Stimulated activated CD4-positive, alpha-beta T cell treated with anti-CD3 and anti-CD28 coated beads, Interleukin-15, amount 100 ng/mL, for 48 hours (primary cell): ENCODE measurements at places on chromosomes 3 and 15.

DNA sequence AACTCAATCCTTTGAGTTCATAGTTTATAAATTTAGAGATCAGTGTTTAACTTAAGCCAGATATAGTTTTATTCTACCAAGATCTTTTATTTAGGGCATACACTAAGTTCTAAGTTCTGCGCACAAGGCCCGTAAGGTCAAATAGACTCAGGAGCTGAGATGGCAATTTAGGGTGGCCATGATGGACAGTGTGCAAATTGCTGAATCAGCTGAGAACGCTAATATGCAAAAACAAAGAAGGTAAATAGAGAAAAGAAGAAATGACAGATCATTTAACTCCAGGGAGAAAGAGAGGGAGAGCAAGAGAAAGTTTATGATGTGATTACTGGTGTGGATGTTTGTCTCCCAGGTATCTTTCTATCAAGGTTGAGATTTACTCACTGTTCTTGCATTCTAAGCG, 678.5 kb downstream of the OTOL1 start:
- DNase-seq: no peak

- no peak for DNase-seq
Measured at GRCh38 chr3:192834428-192834827, 83.2 kb downstream of the MB21D2 start.

GRCh38 chr3:169150920-169151319, 512.6 kb downstream of the MECOM start:
- no peak for DNase-seq

GRCh38 chr3:172536505-172536904, 13.3 kb upstream of the TNFSF10 start:
- DNase-seq: no peak

DNA sequence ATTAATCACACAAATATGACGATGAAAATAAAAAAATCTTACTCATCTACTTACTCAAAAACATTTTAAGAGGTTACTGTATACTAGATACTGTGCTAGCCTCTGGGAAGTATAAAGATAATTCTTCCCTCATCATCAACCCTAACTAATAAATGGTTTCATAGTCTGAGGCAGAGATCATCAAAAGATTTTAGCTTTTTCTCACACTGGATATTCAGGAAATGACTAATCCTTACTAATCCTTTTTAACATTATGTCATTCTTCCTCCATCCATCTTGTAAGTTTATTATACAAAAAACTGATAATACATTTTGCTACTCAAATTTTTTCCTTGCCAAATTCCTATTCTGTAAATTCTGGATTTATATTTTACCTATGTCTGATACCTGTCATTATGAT, 29.7 kb downstream of the ACAD11 start:
- no peak for DNase-seq

DNA sequence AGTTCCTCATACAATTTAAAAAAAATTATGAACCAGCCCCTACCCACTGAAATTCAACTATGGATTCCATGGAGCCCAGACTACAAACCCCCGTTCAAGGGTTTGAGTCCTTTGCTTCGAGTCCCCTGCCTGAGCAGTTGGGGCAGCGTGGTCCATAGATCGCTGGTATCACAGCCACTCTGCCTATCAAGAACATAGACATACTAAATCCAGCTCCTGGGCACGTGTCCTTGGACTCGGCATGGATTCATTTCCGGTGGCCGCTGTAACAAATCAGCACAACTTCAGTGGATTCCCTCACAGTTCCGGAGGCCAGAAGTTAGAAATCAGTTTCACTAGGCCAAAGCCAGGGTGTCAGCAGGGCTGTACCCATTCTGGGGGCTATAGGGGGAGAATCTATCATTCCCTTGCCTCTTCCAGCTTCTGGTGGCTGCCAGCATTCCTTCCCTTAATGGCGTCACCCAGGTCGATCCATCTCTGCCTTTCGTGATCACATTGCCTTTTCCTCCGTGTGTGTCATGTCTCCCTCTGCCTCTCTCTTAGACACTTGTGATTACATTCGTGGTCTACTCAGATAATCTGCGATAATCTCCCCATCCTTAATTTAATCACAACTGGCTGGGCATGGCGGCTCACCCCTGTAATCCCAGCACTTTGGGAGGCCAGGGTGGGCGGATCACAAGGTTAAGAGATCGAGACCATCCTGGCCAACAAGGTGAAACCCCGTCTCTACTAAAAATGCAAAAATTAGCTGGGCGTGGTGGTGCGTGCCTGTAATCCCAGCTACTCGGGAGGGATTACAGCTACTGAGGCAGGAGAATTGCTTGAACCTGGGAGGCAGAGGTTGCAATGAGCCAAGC, 4.6 kb upstream of the TMEM44 start:
- no peak for DNase-seq

- DNase-seq: no peak
Measured at GRCh38 chr3:61052851-61053250, 198.4 kb downstream of the FHIT start.

DNA sequence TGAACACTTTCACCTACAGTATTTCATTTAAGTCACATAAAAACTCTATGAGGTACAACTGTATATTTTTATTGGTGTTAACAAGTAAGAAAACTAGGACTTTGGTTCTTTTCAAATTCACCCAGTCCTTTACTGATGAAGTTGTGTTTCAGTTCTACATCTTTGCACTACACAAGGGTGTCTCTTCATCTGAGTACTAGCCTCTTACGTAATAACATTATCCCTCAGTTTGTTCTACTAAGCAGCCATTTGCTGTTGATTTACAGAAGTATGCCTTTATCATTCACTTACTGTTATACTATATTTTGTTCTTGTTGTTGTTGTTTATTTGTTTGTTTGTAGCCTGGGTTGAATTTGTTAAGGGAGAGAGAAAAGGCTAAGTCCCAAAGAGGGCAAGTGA, 311.9 kb downstream of the PLOD2 start:
- no peak for DNase-seq

- DNase-seq: no peak
Measured at GRCh38 chr15:45873781-45874180, 239.0 kb downstream of the SQOR start.

DNA sequence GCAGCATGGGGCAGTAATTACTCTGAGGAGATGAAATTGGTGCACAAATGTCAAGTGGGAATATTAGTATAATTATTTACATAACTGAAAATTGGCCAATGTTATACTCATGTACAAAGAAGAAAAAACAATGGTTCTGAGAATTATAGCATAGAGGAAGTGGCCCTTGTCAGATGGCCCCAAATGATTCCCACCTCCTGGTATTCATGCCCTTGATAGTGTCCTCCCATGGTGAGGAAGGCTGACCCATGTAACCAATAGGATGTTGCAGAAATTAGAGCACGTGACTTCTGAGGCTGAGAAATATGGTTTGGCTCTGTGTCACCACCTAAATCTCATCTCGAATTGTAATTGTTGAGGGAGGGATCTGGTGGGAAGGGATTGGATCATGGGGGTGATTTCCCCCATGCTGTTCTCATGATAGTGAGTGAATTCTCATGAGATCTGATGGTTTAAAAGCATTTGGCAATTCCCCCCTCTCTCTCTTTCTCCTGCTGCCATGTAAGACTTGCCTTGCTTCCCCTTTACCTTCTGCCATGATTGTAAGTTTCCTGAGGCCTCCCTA, 368.5 kb downstream of the SHQ1 start:
- DNase-seq: no peak

DNA sequence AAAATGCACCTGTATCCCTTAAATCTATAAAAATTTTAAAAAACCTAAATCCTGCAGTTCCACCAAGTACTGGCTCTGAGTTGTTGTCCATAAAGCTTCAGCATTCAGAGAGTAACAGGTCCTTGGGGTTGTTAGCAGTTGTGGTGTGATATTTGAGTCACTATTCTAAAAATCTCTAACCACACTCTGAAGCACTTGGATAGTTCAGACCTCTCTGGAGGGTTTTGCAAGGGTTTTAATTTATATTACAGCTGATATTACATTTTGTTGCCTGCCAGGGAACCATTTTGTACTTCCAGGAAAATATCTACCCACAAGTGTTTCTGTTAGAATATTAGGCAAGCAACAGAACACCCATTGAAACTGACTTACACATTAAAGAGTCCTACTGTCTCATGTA, 255.6 kb downstream of the TBL1XR1 start:
- no peak for DNase-seq

GRCh38 chr15:83365370-83365938, 81.0 kb upstream of the BNC1 start:
- no peak for DNase-seq

DNA sequence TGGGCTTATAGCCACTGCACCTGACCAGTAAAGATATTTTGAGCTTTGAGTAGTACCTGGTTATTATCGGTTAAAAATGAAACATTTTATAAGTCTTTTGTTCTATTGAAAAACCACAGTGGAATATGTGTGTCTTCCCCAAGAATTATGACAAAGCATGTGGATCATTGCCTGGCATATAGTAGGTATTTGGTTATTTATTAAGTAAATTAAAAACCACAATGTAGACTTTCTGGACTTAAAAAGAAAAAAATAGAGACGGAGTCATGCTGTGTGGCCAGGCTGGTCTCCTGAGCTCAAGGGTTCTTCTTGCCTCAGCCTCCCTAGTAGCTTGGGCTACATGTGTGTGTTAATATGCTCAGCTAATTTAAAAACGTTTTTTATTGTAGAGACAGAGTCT, 43.5 kb downstream of the UBE2E2 start:
- no peak for DNase-seq

GRCh38 chr3:81602781-81603180, 158.7 kb downstream of the GBE1 start:
- no peak for DNase-seq

DNA sequence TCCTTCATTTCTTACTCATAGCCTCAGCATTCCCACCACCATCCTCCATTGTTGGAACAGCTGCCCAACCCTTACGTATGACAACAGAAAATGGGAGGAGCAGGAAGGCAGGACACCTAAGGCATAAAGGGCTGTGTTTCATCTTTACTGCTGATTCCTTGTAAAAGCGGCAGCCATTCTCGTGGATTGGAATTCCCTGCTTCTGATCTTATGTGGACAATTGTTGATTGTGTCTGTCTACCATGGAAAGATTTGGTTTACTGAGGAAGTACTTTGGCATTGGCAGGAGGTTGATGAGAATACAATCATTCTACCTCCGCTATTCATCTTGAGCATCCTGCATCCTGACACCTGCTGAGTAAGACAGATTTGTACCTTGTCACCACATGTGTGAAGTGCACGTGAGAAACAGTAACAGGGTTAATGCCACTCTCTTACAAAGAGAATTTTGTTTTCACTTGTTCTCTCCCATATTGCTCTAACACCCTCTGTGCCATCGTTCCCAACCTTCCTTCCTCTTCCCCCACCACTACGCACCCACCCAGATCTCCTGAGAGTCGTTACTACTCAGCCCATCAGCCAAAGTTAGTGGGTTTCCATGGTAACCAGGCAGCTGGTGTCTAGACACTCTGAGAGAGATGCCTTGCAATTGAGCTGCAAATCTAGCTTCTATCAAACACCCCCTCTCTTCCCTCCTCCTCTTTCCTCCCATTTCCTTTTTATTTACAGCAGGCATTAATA, 75.7 kb downstream of the GAP43 start:
- no peak for DNase-seq

- DNase-seq: no peak
Measured at GRCh38 chr3:16363636-16364035, 98.6 kb downstream of the OXNAD1 start.

GRCh38 chr3:79937567-79937966, 169.8 kb upstream of the ROBO1 start:
- DNase-seq: no peak

DNA sequence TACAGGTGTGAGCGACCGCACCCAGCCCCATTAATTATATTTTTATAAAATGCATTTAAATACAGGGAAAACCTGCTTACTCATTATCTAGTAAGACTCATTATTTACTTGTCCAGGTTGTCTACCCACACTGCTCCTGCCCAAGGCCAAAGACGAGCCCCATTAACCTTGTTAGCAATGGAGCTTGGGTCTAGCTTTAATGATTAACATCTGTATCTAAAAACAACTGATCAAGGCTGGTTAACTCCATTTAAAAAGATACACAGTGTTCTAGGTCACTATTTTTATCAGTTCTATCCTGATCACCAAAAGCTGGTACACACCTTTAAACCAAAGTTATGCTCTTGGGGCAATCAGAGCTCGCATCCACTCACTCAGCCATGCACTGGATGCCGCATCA, 10.4 kb upstream of the NCKIPSD start:
- no peak for DNase-seq

DNA sequence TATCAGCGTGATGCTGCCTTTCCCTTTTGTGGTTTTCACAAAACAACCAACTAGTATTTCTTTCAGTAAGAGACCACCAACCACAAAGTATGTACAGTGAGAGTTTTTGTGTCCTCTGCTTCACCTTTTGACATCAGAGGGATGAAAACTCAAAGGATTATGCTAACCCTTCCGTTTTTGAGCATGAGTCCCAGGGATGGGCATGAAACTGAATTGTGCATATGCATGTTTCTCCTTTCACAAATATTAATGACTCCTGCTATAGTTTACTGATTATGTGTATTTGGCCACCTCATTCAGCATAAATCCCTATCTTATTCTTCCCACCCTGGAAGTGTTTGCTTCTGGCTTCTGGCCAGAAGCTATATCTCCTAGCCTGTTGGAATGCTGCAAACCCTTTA, 59.2 kb downstream of the RSRC1 start:
- no peak for DNase-seq
